ENCODE measurements at places on chromosomes 7 and 10.

GRCh38 chr7:45088146-45088701 is 545 bp downstream of the NACAD start:
- no peak for DNase-seq

- DNase-seq, result no peak
Measured at GRCh38 chr7:111681242-111681641, 119.0 kb upstream of the IMMP2L start.

- DNase-seq, result no peak
Measured at GRCh38 chr10:125066764-125067450, 93.5 kb downstream of the CTBP2 start.

DNA sequence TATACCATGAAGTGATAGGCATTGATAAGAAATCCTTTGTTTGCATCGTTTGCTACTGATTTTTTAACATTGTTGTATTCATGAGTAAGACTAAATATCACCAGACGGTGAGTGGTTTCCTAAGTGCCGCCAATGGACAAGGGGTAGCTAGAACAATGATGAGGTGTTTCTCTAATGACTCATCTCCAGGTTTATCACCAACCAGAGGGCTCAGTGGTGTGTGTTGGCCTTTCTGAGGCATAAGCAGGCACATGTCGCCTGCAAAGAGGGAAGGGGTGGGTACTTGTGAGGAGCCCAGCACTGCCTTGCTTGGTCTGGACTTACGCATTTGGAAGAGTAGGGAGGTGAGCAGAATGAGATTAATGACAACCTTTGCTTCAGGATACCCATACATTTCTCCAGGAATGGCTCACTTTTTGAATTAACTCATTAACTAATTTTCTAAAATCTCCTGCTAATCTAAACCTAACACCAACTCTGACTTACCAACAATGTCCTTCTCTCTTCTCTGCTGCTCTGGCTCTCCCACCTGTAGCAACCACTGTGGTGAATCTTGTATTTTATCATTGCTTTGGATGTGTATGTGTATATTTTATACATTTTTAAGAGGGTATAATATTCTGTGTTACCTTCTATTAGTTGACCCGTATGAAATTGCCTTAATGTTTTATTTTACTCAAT is 722.6 kb downstream of the GRID1 start:
- no peak for DNase-seq

DNA sequence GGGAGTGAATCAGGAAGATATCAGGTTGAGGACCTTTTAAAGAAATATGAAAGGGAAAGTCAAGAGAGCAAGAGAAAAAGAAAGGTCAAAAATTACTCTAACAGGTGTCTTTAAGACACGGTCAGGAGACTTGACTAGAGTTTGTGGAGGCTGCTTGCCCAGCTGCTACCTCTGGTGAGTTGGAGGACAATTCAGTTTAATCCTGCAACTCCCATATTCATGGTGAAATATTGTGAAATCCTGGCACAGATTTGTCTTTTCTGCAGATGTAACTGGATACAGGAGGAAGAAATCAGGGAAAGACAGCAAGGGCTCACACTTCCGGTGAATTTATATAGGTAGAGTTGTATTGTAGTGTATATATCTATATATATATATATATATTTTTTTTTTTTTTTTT is 93.5 kb downstream of the AKAP9 start:
- no peak for DNase-seq

DNA sequence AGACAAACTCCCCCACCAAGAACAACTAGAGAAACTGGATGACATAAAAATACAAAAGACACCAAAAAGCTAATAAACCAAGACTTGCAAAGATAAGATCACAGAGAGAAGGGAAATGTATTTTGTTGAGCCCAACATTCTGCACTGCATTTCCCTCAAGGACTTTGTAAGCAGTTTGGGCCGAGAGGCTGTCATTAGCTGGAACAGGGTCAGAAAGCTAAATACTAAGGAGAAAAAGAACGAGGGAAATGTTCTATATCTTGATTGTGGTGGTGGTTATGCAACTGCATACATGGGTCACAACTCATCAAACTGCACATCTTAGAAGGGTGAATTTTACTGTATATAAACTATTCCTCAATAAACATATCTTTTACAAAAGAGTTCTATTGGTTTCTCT is 315.0 kb downstream of the IPMK start:
- no peak for DNase-seq

DNA sequence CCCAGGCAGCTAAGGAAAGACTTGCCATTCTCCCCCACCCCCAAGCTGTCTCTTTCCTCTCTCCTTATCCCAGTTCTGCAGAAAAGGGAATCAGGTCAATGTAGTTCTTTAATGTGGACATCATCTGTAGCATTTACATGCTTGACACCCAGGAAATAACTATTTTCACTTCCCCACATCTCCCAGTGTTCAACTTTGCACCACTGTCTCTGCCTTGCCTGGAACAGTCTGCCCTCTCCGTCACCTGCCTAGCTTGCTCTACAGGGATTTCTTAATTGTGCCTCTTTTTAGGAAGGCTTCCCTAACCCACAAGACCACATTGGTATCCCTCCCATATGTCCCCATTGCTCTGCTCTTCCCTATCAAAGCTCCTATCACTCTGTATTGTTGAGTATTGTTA is 45.9 kb upstream of the TOMM7 start:
- DNase-seq, result no peak

DNA sequence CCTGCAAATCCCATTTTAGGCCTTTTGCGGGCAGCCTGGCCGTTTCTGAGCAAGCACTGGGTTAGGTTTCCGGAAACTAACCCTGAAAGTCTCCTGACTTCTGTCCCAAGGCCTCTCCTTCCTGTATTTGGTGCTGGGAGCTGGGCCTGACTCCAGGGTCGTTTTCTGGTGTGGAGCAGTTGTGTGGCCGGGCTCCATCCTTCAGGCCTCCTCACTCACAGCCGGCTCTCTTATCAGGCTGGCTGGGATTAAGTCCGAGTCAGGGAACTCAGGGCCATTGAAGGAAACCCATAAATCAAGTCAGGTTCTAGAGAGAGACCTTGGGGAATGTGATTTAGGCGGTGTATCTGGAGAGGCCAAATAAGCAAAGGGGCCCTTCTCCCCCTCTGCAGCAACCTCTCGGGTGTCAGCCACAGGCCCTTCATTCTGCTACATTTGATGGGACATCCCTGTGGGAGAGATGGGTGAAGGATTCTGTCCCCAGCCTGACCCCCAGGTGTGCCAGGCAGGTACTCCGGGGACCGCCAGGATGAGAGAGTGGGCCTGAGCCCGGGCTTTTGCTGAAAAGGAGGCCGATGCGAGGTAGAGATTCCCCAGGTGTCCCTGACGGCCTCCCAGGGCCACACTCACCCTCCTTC is 3.3 kb downstream of the GATA3 start:
- no peak for DNase-seq

DNA sequence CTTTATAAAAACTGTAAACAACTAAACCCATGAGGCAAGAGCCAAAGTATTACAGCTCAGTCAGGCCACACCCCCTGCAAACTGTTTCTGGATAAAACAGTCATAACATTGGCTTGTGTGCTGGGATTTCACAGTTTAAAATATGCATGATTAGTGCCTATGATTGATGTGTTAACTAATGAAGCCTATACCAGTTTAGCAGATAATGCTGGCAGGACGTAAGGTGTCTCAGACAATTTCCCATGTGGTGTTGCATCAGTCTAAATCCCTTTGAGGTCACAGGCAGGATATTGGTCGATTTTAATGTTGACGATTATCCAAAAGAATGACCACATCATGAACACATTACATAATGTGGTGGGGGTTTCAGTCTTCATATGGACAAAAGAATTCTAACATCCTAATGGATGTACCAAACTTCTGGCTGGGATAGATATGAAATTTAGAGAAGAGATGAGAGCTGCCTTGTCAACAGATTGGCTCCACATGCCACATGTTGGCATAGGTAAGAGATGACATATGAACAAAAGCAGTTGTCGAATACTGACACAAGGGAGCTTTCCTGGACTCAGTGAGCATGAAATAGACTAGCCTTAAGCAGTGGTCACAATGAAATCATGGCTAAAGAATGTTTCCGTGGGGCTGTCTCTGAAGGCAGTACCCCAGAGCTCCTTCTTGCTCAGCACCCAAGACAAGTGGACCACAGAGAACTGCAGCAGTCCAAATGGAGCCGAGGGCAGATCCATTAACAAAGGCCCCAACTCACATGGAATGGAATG is 445.6 kb downstream of the GFRA1 start:
- no peak for DNase-seq
